ENCODE measurements at places on chromosomes 11 and 22.
A peak's percentile ranks its signal among the peaks of the same experiment; 100 is the strongest.

- no peak for DNase-seq
Measured at GRCh38 chr22:36765943-36766450, 9.9 kb downstream of the IFT27 start.

DNA sequence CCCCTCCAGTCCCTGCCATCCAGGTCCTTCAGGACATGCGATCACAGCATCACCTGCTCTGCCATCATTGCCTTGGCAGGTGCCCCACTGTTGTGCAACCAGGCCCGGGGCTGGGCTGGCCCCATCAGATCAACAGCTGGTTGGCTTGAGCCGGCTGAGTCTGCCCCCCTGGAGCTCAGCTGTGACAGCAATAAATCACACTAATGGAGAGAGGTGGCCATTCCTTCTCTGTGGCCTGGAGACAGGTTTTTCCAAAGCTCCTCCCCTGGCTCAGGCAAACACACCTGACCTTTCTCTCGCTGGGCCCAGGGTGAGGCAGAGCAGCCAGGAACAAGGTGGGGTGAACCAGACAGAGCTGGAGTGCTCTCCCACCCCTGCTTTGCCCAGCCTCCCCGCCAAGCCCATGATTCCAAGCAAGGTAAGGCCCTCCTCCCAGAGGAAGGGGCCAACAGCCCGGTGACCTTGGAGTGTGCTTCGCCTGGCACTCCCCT is 8.9 kb upstream of the FXYD2 start:
- no peak for DNase-seq

- DNase-seq, result no peak
Measured at GRCh38 chr11:124886978-124887666, 10.5 kb downstream of the ROBO4 start.

DNA sequence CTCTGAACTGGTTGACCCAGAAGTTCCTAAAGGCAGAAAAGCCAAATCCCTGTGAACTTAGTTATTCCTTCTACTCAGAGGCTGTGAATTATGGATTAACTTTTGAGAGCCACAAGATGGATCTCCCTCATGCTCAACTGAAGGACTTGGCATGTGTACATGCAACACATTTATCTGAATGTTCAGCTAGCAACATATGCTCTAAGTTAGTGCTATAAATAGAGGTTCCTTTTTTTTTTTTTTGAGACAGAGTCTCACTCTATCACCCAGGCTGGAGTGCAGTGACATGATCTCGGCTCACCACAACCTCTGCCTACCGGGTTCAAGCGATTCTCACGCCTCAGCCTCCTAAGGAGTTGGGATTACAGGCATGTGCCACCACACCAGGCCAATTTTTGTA is 40.1 kb downstream of the EIF4ENIF1 start:
- DNase-seq, result no peak

DNA sequence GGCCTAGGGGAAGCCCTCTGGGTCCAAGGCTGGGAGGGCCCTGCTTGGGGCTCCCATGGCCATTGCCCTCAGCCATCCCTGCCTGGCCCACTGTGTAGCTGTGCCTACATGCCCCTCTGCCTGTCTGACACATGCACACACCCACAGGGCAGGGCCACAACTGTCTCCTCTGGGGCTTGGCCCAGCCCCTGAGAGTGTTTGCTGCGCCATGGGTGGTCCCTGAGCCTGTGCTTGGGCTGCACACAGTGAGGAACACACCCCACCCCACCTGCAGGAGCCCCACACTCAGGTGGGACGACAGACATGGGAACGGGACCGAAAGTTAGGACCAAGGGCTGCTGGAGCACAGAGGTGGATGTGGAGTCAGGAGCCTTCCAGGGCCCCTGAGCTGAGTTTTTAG is 489.5 kb downstream of the TBC1D22A start:
- no peak for DNase-seq

GRCh38 chr22:45462034-45462655 is 40.5 kb upstream of the FBLN1 start:
- DNase-seq, result no peak

DNA sequence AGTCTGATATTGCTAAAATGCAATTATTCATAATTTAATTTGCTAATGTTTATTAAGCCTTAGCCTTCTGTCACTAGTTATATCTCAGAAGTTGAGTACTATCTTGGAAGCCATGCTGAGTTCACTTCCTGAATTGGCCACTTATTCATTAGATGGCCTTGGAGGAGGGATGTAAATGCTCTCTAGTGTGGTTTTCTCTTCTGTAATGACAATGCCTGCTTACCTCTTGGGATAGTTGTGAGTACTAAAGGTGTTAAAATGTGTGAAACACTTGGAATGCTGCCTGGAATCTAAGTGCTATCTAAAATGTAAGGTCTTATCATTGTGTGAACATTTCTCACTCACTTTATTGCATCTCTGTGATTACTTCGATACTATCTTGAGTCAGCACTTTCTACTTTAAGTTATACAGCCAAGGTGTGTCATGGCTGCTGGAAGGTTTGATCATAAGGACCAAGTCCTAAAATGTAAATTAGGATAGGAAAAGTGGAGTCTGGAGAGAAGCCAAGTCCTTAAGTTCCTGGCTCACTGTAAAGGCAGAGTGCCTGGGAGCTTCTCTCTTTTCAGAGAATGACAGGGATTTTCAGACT is 12.4 kb downstream of the GLYATL2 start:
- DNase-seq, result no peak

DNA sequence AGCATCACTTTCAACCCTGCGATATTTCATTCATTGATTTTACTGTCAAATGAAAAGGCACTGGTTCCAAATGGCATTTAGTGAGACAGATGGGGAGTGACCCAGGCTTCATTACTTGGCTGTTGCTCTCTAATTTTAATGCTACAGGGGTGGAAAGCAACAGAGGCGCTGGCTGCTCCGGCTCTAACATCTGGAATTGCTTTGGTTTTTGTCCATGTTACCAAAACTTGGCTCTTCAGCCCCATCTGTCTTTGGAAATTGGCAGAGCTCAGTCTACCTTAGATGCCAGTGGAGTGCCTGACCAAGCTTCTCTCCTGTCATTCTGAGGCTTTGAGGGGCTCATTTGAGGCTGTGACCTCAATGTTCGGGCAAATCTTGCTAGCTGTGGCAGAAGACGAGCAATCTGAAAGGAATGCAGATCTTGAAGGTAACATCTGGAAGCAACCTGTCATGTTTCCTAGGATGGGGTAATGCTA is 409.5 kb upstream of the SYN3 start:
- no peak for DNase-seq

DNA sequence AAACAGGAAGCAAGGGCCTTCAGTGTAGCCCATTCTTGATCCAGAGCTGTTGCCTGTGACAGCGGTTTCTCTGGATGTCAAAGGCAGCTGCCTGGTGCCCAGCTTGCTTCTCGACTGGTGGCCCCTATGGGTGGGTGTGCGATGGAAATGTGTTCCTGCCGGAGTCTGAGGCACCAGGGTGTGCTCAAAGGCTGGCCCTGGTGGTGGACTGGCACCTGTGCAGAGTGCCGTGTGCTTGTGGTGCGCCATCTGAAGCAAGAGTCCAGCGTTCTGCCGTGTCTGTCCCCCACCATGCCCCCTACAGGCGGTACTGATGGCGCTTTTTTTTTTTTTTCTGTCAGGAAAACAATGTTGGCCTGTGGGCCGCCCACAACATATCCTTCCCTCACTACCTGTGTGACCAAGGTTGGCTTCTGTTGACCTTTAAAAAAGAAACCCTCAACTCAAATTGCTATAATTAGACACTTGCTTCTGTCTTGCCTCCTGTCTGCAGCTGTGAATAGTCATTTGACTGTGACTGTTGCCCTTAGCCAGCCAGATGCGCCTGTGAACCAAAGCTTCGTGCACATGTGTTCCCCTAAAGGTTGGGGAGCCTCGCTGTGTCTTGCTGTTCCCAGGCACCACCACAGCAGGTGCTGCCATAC is 4.7 kb upstream of the RANBP1 start:
- DNase-seq, result peak; percentile 44

DNA sequence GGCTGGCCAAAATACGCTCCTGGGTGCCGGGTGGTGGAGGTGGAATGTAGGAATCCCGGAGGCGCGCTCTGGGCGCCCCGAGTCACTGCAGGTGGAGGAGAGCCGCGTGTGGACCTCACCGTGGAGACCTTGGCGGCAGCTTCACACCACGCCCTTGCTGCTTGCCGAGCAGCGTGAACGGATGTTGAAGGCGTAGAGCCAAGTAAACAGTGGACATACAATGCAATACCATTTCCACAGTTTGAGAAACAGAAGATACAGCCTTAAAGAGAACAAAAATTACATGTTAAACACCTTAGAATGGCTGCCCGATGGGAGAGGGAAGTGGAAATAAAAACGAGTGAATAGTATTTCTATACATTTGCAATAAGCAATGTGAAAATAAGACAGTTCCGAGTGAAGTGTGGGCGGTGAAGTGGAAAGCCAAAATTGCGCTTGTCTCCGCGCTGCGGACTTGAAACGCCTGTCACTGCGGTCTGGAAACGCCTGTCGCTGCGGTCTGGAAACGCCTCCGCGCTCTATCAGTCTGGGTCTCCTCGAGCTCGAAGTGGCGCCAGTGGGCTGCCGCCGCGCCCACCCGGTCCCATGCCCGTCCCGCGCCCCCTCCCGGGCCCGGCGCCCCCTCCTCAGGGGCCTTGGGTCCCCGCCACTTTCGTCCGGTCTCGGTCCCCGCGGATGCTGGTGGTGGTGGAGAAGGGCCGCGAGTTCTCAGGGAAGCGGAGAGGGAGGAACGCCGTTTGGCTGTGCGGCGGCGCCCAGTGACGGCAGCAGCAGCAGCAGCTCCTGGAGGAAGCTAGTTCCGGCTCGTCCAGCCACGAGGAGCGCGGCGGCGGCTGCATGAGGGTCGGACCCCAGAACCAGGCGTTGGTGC is 1.6 kb downstream of the NCR3LG1 start:
- peak; percentile 62 for DNase-seq

- no peak for DNase-seq
Measured at GRCh38 chr22:22394591-22394990, 114.0 kb downstream of the ZNF280B start.

DNA sequence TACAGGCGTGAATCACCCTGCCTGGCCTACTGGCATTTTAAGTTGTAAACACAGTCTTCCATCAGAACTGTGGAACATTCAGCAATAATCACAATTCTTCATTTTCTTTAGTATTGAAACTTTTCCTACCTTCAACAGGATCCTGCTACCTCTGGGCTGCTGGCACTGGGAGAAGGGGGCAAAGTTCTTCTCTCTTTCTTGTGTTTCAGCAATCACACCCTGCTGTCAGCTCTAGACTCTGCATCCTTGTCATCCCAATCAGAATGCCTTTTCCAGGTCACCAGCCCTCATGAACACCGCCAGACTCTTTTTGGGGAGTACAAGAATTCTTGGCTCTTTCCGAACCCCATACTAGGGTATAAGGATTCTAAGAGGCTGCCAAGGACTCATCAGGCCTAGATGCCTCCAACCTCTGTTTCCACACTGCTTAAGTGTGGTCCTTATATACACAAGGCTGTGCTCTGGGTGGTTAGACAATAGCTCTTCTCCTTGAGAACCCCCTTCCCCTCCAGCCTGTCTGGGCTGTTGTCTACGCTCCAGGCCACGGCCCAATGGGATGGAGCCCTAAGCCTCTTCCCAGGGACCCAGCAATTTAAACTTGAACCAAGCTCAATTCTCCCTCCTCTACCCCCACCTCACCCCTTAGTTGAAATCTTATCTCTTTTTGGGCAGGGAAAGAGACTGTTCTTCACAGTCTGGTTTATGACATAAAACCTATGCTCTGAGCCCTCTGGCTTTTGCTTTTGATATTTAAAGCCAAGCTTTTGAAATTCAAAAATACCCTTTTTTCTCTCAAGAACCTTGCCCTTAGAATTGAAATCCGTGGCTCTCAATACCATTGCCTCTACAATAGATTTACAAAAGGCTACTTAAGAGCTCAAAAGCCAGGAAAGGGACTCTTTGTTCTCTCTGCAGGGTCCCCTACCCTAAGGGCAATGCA is 327.4 kb downstream of the BUD13 start:
- DNase-seq, result no peak

GRCh38 chr11:102414559-102414958 is 38.0 kb downstream of the TMEM123 start:
- no peak for DNase-seq

GRCh38 chr11:122634501-122634900 is 21.0 kb upstream of the UBASH3B start:
- DNase-seq, result no peak

DNA sequence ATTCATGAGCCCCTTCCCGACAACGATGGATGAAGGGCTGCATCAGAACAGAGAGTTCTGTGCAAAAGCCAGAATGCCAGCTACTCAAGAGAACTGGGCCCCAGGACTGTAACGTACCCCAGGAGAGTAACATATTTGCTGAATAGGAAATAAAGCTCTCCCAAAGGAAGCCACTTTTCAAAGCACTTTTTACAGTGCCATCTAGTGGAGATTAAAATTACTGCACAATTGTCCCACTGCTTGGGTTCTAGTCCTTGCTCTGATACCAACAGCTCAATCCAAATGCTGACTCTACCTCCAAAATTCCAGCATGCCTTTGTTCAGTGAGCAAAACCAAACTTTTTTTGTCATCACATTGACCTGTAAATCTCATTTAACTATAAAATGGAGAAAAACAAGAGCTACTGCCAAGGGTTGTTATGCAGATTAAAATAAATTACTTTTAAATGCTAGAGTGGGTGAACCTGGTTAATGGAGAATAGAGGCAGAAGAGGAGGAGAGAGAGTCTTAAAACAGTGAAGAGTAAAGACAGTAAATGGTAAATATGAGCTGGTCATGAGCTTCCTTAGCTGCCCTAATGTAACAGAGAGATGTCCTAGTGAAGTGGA is 87.6 kb upstream of the FSHB start:
- DNase-seq, result peak; percentile 3

GRCh38 chr22:39463277-39463676 is 6.5 kb downstream of the MGAT3 start:
- no peak for DNase-seq

GRCh38 chr11:37657645-37658044 is 1059.6 kb upstream of the RAG2 start:
- no peak for DNase-seq

- DNase-seq, result no peak
Measured at GRCh38 chr11:68932358-68932757, 28.7 kb downstream of the IGHMBP2 start.

DNA sequence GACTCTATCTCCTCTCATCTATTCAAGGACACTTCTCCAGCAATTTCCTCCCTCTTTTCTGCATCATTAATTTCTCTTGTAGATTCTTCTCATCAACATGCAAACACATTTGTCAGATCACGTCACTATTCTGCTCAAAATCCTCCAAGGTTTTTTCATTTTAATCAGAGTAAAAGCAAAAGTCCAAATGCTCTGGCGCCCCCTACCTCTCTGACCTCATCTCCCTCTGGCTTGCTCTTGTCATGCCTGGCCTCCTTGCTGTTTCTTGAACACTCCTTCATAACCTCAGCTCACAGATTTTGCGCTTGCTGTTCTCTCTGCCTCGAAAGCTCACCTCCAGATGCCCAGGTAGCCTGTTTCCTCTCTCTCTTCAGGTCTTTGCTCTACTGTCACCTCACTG is 22.4 kb downstream of the RTCB start:
- no peak for DNase-seq
